ENCODE measurements at places on chromosomes 5 and 9.

- DNase-seq = no peak
Observed at GRCh38 chr5:5165541-5166002, 25.4 kb downstream of the ADAMTS16 start.

GRCh38 chr5:120164037-120164436 lies 300.1 kb upstream of the PRR16 start:
- DNase-seq = no peak

DNA sequence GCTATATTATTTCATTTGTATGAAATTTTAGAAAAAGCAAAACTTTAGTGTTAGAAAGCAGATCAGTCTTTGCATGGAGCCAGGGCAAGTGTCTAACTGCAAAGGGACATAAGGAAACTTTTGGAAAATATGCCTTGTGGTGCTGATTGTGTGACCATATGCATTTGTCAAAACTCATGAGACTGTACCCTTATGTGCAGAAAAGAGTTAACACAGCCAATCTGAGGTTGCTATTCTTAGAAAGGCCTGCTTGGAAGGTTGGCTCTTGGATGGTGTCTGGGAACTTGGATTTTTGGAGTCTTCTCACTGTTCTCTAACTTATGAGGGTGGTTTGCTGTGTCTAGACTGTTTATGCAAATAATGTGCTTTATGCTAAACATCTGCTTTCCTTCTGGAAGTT lies 76.6 kb downstream of the SNX18 start:
- DNase-seq = no peak

- DNase-seq = peak; percentile 61
Observed at GRCh38 chr5:179731791-179732411, 721 bp upstream of the MAML1 start.

Data from GM13976 (cell line).